ENCODE measurements at places on chromosomes 4 and X. TPM values are rescaled to one million over a fixed set of nuclear protein-coding genes. Genes with fewer than 3 reads are reported as not detected.

MAGEA12 gene
- not detected for polyA plus RNA-seq

RNF175 gene
- 0.33 TPM for polyA plus RNA-seq

FGA gene
- not detected for polyA plus RNA-seq

CXCL5 gene
- polyA plus RNA-seq, result not detected

CLDN22 gene
- polyA plus RNA-seq, result not detected

PACRGL gene
- polyA plus RNA-seq, result 17.5 TPM

DMRTC1B gene
- not detected for polyA plus RNA-seq

OTUD6A gene
- not detected for polyA plus RNA-seq

RS1 gene
- not detected for polyA plus RNA-seq

HOPX gene
- polyA plus RNA-seq, result 20.4 TPM

DLG3 gene
- 16.1 TPM for polyA plus RNA-seq

RBM41 gene
- polyA plus RNA-seq, result 5.6 TPM

IL1RAPL2 gene
- not detected for polyA plus RNA-seq

COL25A1 gene
- 0.38 TPM for polyA plus RNA-seq

BST1 gene
- 18.5 TPM for polyA plus RNA-seq

PCDH10 gene
- 5.0 TPM for polyA plus RNA-seq

AGA gene
- 29.3 TPM for polyA plus RNA-seq

GABRE gene
- 2.9 TPM for polyA plus RNA-seq

RASSF6 gene
- polyA plus RNA-seq, result 3.0 TPM

GLRA3 gene
- polyA plus RNA-seq, result not detected

UGT2B7 gene
- polyA plus RNA-seq, result 5.8 TPM

HTRA3 gene
- polyA plus RNA-seq, result 1.1 TPM
